Esophagus mucosa (tissue), 1 donor: ENCODE measurements at places on chromosomes 13 and 19.

- no peak for ATAC-seq
Observed at GRCh38 chr19:54707962-54708361, 16.3 kb upstream of the KIR3DL3 start.

DNA sequence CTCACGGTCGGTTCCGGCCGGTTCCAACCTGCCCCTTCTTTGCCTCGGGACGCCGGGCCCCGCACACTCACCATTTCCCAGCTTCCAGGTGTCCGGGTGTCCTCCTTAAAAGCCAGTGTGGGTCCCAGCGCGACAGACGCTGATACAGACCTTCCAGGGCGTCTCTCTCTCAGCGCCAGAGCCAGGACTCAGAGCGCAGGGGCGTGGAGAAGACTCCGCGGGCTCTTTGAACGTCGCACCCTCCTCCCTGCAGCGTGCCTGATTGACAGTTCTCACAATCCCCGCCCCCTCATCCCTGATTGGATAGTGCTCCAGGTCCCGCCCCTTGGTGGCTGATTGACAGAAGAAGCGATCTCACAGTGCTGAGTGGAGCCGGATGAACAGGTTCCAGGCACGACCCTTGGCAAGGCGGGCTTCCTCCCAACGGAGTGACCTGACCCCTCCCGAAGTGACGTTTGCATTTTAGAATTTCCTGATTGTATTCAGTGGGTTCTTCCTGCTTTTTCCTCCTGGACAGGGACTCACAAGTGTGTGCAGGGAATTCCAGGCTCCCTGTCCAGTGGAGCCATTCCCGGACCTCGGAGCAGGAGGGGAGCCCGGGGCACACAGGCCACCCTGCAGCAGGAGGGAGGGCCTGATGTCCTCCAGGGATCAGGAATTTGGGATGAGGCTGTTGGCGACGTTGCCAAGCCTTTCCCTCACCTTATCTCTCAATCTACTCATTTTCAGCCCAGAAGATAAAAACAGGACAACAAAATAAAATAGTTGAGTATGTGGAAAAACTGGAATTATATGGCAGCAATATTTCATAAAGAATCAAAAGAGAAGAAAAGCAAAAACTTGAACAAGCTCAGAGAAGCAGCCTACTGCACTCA lies at the start of gene ZNF823:
ZNF823 (minus strand) TSS at position 201 of the 875 bp plus-strand sequence; CDS start at position 74, 127 bp downstream.
- ATAC-seq: peak; percentile 99

- ATAC-seq: no peak
Observed at GRCh38 chr13:45943120-45943519, 91.6 kb upstream of the SIAH3 start.

GRCh38 chr13:30737511-30738337 lies 2.4 kb downstream of the ALOX5AP start:
- ATAC-seq: peak; percentile 30

DNA sequence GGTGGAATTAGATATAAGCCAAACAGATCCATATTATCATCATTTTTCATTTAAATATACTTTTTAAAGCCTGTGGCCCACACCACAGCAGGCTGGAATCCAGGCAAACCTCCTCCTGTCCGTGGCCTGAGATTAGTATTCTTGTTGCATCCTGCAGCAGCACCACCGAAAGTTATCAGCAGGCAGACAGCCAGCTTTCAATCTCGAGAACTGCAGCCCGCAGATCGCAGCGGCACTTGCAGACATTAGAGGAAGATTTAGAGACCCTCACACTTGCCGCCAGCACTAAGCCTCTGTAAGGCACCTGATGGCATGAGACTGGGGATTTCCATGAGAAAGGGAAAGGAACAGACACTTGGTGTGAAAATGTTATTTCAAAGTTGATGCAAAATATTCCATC lies 7.4 kb downstream of the DHRS12 start:
- ATAC-seq: no peak

DNA sequence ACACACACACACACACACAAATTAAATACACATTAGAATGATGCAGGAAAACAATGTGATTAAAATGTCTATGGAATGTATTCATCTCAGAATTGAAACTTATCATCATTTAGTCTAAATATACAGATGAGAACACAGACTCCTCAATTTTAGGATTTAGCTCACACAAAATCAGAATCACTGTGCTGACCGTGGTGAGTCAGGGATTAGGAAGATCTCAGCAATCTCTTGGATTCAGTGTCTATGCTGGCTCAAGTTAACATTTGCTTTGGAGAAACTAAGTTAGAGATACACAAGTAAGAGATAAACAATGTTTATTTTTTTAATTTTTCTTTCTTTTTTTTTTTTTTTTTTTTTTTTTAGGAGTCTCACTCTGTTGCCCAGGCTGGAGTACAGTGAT lies 323.6 kb downstream of the KLF12 start:
- ATAC-seq: no peak

DNA sequence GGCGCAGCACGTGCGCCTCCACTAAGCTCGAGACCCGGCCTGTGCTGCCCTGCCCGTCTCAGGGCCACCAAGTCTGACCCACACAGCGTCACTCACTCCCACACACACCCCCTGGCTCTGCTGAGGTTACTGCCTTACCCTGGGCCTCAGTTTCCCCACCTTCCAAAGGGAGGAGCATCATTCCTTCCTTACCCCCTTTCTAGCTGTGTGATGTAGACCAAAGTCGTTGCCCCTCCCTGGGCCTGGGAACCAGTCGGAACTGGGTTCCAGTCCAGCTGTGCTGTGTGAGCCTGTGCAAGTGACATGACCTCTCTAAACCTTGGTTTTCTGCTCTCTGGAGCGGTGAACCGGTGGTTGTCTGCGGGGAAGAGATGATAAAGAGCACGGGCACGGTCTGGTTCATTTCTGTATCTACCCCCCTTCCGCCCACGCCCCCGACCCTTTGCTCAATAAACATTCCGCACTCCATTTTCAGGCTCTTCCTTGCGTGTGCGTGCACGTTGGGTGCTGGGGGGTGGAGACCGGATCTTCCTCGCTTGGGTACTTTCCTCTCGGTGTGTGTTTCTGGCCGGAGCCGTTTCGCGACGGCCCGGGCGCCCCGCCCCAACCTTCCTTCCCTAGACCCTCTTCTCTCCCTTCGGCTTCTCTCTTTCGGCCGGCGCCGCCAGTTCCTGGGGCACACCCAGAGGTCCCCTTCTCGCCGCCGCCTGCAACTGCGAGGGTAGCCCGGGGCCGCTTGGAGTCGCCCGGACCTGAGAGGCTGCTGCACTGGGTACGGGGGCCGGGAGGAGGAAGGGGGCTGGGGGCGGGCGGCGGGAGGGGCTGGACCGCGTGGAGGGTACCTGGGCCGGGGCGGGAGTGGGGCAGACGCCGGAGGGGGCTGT lies at the start of gene ZNF581:
ZNF581 (plus strand) TSS at position 647 of the 884 bp plus-strand sequence. CDS start 923 bp downstream, outside the sequence.
- peak; percentile 64 for ATAC-seq

GRCh38 chr13:51717786-51718398 lies 86.1 kb downstream of the DHRS12 start:
- ATAC-seq: no peak

GRCh38 chr13:79799059-79799867 lies 318.3 kb downstream of the NDFIP2 start:
- ATAC-seq: no peak

DNA sequence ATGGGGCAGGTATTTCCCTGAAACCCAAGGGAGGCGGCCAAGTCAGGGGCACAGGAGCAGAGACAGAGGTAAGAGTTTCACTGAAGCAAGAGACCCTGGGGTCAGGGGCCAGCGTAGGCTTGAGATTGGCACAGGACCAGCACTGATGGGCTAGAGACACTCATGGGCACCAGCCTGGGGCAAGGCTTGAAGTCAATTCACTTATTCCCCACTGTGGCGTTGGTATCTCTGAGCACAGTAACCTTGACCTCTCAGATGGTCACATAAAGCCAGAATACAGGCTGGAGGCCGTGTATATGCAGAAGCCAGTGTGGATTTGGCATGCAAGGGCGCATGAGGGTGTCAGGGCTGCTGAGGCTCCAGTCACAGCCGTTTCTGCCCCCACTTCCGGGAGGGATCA lies 173.5 kb upstream of the GPR12 start:
- no peak for ATAC-seq

DNA sequence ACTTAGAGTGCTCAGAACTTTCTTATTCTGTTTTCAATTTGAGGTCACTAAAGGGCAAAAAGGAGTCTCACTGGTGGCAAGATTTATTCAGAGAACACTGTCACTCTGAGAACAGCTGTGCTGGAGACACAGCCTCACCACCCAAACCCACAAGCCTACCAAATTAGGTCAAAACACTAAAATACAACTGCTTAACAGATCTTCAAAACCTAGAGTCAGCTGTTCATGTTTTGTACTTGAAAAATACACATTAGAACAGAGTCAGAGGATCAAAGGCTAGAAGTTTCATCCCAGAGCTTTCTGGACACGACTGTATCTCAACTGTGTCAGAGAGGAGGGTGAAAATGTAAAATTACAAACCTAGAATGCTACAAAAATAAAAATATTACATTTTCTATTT lies 89.3 kb downstream of the MIPEP start:
- ATAC-seq: no peak

- ATAC-seq: no peak
Observed at GRCh38 chr19:51316688-51317087, 5.2 kb downstream of the IGLON5 start.

DNA sequence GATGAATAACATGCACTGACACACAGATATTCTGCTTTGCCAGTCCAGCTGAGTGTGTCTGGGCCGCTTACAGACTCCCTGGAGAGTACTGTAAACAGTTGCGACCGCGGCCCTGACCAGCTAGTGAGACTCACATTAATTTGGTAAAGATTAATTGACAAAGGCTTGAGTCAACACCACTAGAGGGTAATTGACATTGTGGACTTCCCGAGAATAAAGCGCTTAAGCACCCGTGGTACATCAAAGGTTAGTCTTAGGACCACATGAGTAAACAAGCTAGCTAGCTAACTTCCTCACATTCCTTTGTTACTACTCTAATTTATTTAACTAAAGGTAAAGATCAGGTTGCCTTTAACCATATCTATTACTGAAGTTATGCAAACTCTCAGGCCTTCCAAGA lies 624.4 kb upstream of the ARGLU1 start:
- ATAC-seq: no peak

GRCh38 chr19:48301886-48302599 lies 23.3 kb upstream of the EMP3 start:
- ATAC-seq: no peak

- peak; percentile 4 for ATAC-seq
Observed at GRCh38 chr19:17469092-17469480, 1.2 kb upstream of the SLC27A1 start.

DNA sequence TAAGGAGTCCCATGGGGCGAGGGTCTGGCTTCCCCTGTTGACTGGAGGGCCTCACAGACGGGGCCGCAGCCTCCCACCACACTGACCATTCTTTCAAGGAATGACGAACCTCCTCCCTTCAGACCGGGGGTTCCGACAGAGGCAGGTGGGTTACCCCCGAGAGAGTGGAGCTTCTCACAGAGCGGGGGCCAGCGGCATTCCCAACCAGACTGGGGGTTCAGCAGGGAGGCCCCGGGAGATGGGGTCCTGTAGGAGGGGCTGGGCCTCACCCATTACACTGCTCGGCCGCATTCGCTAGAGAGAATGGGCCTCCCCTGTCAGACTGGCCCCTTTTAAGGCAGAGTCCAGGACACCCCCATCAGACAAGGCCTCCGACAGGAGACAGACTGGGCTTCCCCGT lies 15.6 kb upstream of the C2CD4C start:
- ATAC-seq: no peak

- ATAC-seq: peak; percentile 96
Observed at GRCh38 chr19:19618219-19619051, at the start of gene PBX4. Gene PBX4, minus strand, starts transcription at chr19:19618687. Its CDS starts 58 bp downstream, at chr19:19618629.

GRCh38 chr19:5993648-5994358 lies 15.9 kb upstream of the RANBP3 start:
- no peak for ATAC-seq
